ENCODE measurements at places on chromosomes 5 and 9. TPM values are rescaled to one million over a fixed set of nuclear protein-coding genes. Genes with fewer than 3 reads are reported as not detected.

Gene PCSK1
- 0.94 TPM for total RNA-seq

Gene PCDHGA2
- total RNA-seq, result 11.9 TPM

Gene CDKN2A
- total RNA-seq, result not detected

Gene ESM1
- total RNA-seq, result not detected

Gene PTGDS
- 11.9 TPM for total RNA-seq

Gene FBP2
- total RNA-seq, result not detected

Gene SLCO6A1
- 0.31 TPM for total RNA-seq

Gene HTR1A
- 18.5 TPM for total RNA-seq

Gene NLN
- total RNA-seq, result 69.5 TPM

Gene ZBTB43
- total RNA-seq, result 19.4 TPM

Gene SH3RF2
- total RNA-seq, result 0.94 TPM

Gene TXNDC8
- total RNA-seq, result not detected

Gene CTSL
- total RNA-seq, result 20.3 TPM

Gene SLC6A19
- total RNA-seq, result not detected

Gene C5orf52
- not detected for total RNA-seq

Gene GPR21
- total RNA-seq, result 17.2 TPM

Gene TSLP
- not detected for total RNA-seq

Gene MCCC2
- 25.7 TPM for total RNA-seq

Gene GAS1
- 17.8 TPM for total RNA-seq

Gene NEUROG1
- total RNA-seq, result 1.6 TPM

Gene ANKRD34B
- 0.31 TPM for total RNA-seq

Gene SLC4A9
- not detected for total RNA-seq

Gene CARTPT
- total RNA-seq, result 0.63 TPM

Gene GRIA1
- 356 TPM for total RNA-seq

Gene RNF183
- total RNA-seq, result not detected

Gene RNF208
- 1.9 TPM for total RNA-seq

Gene PDLIM4
- total RNA-seq, result 4.4 TPM

Gene P4HA2
- 21.3 TPM for total RNA-seq

Gene GNPDA1
- total RNA-seq, result 33.2 TPM

Gene FGF1
- total RNA-seq, result 3.4 TPM

Gene HMCN2
- total RNA-seq, result 0.31 TPM

Gene ANKRD31
- total RNA-seq, result 0.94 TPM

Gene PCDHB7
- 17.8 TPM for total RNA-seq

Gene NDUFS4
- 60.7 TPM for total RNA-seq

Gene KIF20A
- 6.3 TPM for total RNA-seq

Gene SLC36A2
- total RNA-seq, result not detected

Gene DNM1
- 145 TPM for total RNA-seq

Gene FAM221B
- not detected for total RNA-seq

Gene ROPN1L
- total RNA-seq, result 2.2 TPM

Gene RABGAP1
- total RNA-seq, result 144 TPM

Gene C5orf58
- not detected for total RNA-seq

Gene PCDHB14
- 28.2 TPM for total RNA-seq

Gene UBE2QL1
- total RNA-seq, result 52.3 TPM

Gene DMGDH
- total RNA-seq, result 3.1 TPM

Gene PCDHGB3
- total RNA-seq, result 31.0 TPM

Gene C9orf50
- not detected for total RNA-seq

Gene PCDHB11
- total RNA-seq, result 24.1 TPM

Gene TRIM7
- total RNA-seq, result 2.5 TPM

Gene GPR150
- total RNA-seq, result not detected

Gene GGTA1
- 1.9 TPM for total RNA-seq

Gene FOXI1
- total RNA-seq, result not detected

Gene ANGPTL2
- total RNA-seq, result 1.9 TPM

Gene ZFP62
- 74.2 TPM for total RNA-seq

Gene DPYSL3
- 1,294 TPM for total RNA-seq

Gene TAF1L
- total RNA-seq, result 0.31 TPM

Gene LCN2
- not detected for total RNA-seq

Data from parietal lobe (tissue), 2 donors.